ENCODE measurements at places on chromosomes 3 and 15.

DNA sequence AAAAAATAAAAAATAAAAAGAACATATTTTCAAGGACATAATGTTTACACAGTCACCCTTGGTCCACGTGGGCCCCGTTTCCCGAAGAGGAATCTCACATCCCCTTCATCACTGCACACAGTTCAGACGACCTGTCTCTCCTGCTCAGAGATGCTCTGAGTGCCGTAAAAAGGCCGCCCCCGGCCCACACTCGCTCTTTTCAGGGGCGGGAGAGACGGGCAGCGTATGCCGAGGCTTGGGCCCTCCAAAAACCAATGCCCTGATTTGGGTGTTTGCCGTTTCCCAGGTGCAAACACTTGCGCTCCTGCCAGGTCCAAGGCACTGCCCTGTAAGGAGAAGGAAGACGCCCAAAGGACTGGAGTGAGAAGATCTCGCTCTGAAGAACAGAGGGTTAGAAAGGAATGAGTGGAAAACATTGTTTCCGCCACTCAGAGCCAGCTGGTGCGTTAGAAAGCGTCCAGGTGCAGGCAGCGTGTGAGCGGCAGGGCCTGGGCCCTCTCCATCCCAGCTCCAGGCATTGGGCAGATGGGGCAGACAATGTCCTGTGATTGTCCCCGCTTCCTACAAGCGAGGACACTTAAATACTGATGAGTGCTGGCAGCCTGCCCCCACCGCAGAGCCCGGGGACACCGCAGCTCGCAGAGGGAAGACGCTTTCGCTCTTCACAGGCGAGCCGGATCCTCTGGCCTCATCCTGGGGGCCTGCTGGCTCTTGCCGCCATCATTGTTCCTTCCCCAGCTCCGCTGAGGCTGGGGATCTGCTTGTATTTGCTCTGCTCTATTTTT is 53.2 kb downstream of the NIPA2 start:
- DNase-seq: no peak

DNA sequence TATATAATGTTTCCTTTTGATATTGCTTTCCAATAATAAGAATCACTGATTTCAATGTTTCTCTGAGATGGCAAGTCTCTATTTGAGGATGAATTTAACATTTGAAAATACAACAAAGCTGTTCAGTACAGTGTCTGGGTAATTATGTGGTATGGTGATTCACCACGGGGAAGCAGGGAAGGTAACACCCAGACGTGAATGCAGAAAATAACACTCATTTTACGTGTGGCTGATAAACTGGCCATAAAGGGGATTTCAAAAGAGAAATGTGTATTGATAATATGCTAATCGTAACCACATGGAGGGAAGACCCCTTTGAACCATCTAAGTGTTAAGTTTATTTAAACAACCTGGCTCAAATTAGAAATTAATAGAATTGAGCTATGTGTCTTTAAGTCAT is 344.6 kb downstream of the GRM7 start:
- DNase-seq: no peak

- no peak for DNase-seq
These were observed 42.8 kb downstream of the TLE3 start for GRCh38 chr15:70054884-70055387.

- peak; percentile 30 for DNase-seq
These were observed 5.6 kb downstream of the CD96 start for GRCh38 chr3:111547631-111548030.

- no peak for DNase-seq
These were observed 26.7 kb downstream of the SNTN start for GRCh38 chr3:63679186-63679585.

DNA sequence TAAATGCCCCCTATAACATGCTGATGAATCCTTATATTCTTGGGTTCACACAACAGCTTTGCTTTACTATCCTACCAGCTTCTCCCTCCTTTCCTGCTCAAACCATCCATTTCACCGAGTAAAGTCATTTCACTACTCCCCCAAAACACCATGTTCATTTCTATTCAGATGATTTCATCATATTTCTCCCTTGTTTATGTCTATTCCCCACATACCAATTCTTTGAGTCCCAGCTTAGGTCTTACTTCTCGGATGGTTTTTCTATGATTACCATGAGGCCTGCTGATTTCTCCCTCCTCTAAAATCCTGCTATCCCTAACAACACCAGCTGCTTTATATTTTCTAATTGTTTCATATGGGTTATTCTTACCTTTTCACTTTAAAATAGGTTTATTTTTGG is 231.4 kb downstream of the TIGIT start:
- no peak for DNase-seq

- DNase-seq: no peak
These were observed 20.5 kb downstream of the LARP6 start for GRCh38 chr15:70833422-70833821.

DNA sequence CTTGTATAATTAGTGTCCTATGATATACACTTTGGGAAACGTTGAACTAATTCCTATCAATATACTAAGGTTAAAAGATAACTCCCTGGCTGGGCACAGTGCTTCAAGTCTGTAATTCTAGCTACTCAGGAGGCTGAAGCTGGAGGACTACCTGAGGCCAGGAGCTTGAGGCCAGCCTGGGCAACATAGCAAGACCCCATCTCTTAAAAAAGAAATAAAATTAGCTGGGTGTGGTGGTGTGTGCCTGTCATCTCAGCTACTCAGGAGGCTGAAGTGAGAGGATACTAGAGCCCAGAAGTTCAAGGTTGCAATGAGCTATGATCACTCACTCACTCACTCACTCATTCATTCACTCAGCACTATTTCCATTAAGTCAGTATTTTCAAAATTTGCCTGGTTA is 55.2 kb downstream of the SLC12A6 start:
- DNase-seq: no peak

GRCh38 chr15:77519540-77519939 is 98.9 kb downstream of the HMG20A start:
- no peak for DNase-seq

DNA sequence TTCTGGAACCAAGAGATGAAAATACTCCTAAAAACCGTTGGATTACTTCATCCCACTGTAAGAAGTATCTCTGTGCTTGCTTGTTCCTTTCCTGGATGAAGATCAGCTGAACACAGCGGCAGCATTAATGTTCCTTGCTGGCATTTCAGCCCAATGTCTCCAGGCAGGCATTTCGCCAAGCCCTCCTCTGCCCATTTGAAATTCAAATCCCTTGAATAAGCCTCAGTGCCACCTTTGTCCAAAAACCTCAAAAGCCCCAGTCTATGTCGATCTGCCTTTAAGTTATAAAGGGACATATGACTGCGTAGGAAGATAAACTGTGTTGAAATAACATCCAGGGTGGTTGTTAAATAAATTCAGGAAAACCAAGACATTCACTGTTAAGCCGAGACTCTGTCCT is 156.8 kb upstream of the PDZRN3 start:
- DNase-seq: no peak

DNA sequence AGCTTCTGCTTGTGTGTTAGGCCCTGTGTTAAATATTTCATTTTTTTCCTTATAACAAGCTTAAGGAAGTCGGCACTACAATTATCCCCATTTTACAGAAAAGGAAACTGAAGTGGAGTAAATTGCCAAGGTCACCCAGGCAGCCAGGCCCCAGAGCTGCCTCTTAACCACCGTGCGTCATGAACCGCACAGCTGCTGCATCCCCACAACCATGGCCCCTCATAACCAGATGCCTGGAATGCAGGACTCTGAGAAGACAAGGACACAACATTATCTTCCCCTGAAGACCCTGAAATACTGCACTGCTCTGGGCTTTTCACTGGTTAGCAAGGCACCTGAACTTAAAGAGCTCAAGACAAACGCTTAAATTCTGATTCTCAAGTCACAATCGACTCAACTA is 14.6 kb downstream of the LRIG1 start:
- no peak for DNase-seq

DNA sequence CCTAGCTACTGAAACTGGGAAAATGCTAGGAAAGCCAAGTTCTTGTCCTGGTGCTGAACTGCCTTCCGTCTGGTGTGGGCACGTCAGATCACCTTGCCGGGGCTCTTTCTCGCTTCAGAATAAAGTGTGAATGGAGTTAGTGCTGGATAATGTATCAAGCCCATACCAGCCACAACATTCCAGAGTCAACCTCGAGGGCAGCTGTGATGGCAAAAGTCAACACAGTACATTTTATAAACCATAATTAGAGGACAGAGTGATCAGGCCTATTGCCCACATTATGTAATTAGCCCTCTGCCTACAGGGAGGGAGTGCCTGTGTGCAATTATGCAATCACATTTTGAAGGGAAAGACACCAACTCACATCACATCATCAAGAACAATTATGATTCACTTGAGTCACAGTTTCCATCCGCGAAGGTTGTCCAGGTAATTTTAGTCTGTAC is 165.2 kb downstream of the RORA start:
- DNase-seq: no peak

- no peak for DNase-seq
These were observed 905.8 kb downstream of the IGSF11 start for GRCh38 chr3:118128886-118129285.

DNA sequence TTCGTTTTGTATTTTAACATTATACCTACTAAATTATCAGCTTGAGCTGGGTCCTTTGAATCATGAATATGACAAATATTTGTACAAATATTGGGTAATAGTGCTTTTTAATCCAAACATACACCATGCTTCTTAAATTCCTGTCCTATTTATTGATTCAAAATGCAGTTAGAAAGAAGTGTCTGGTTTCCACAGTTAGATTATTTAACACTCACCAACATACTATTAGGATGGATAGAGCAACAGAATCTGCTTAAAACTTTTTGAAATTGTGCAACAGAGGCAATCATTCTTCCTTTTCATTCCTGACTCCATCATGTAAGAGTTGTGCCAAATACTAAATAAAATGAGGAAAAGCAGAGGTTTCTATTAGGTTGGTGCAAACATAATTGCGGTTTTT is 281.2 kb downstream of the LSAMP start:
- no peak for DNase-seq

DNA sequence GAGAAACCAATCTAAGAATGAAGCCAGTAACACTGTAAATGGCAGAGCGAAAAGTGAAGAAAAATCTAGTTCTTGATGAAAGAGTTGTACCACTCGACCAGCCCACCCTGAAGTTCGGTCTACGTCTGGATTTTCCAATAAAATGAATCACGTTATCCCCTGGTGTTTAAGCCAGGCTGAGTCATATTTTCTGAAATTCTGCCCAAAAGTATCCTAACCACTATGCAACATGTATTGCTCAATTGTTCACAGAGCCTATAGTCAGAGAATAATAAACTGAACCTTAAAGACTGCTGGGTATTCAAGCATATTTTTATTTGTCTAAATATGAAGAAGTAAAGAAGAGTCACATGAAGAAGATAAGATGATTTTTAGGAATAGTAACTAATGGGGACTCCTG is 245.7 kb downstream of the FGF12 start:
- no peak for DNase-seq

DNA sequence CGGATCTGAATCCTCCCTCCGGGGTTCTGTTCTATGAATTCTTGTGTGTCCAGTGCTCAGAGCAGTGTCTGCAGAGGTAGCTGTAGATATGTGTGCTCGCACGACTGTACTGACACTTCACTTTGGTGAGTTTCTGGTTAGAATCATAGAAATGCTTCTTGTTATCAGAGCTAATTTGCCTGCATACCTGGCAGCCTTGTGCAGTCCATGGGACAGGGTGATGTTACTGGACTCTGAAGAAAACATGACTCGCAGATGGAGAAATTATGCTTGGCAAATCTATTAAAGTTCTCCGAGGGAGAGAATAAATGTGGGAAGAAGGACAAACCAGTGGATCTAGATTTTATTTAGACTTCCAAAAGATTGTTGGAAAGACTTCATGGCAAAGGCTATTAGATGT is 12.2 kb downstream of the CGNL1 start:
- DNase-seq: no peak

- no peak for DNase-seq
These were observed 71.0 kb downstream of the FILIP1L start for GRCh38 chr3:100043271-100043670.

- no peak for DNase-seq
These were observed 83.6 kb downstream of the LSM3 start for GRCh38 chr3:14262212-14262611.

DNA sequence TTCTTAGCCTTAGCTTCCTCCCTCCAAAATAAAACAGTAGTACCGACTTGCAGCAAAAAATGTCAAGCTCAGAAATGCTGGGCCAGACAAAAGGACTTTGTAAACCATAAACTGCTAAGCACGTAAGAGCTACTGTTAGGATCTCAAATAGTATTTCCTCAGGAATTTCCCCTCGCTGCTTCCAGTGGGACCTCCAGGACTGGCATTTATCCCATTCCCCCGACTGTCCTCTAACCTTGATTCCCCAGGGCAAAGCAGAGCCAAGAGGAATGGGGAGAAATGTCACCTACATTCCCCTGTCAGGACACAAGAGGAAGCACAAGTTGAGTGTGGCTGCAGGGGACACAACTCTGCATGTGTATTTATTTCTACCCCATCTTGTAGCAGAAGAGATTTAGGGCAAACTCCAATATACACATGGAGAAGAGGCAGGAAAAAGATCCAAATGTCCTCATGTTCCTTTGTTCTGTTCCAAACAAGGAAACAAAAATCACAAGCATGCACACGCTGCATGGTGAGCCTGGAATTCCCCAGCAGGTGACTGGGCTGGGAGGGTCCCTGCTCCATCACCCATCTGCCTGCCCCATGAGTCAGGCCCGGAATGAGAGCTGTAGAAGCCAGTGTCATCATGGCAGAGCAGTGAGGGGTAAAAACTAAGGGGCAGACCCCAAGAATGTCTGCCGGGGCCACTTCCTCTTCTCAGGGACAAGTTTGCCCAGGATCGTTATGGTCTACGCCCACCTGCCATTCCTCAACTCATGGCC is 4.2 kb downstream of the STOML1 start:
- DNase-seq: no peak

GRCh38 chr3:77524463-77524862 is 484.6 kb downstream of the ROBO2 start:
- no peak for DNase-seq

GRCh38 chr3:81003008-81003645 is 758.3 kb downstream of the GBE1 start:
- no peak for DNase-seq

DNA sequence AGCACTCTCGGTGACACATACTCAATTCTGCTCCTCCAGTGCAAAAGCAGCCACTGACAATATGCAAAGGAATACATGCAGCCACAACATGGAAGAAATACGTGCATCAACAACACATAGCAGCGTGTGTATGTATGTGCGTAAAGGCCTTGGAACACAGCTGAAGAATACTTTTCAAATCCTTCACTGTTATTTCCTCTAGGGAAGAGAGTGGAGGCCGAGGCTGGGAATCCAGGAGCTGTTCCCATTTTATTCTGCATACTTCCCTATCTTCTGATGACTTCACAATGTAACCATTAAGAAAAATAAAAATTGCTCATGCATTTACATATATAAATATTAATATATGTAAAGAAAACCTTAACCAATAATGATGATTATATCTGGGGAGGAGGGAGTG is 36.6 kb upstream of the MGLL start:
- no peak for DNase-seq

DNA sequence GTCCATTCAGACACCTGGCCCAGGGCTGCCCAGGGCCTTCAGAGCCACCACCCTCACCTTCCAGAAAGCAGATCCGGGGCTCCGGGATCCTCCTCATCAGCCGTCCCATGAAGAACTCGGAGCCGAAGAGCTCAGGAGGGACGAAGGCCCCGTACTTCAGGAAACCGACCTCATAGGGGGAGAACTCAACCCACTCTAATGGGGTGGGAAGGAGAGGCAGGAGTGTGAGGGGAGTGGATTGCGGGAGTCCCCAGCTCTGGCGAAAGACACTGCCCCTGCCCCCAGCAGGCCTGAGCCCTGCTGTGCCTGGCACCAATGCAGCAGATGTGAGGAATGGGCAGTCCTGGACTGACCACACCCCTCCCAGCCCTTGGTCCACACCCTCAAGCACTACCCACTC is 22.6 kb downstream of the PLA2G4D start:
- DNase-seq: no peak

GRCh38 chr15:60179786-60180391 is 175.8 kb downstream of the FOXB1 start:
- DNase-seq: peak; percentile 32

All from stimulated activated CD4-positive, alpha-beta T cell treated with anti-CD3 and anti-CD28 coated beads, Interleukin-2, amount 100 ng/mL, for 24 hours (primary cell).